ENCODE measurements at places on chromosomes 16 and 17. TPM values are rescaled to one million over a fixed set of nuclear protein-coding genes. Genes with fewer than 3 reads are reported as not detected.
A peak's percentile ranks its signal among the peaks of the same experiment; 100 is the strongest.

- DNase-seq: no peak
These were observed 306.3 kb downstream of the CNTNAP4 start for GRCh38 chr16:76583466-76583865.

- DNase-seq: no peak
These were observed at the start of gene KRT14 for GRCh38 chr17:41586863-41587495. TSS of gene KRT14 (minus strand) at chr17:41586895. CDS start at chr17:41586834, 61 bp downstream.

LRRC75A gene
- polyA plus RNA-seq: 3.9 TPM

DNA sequence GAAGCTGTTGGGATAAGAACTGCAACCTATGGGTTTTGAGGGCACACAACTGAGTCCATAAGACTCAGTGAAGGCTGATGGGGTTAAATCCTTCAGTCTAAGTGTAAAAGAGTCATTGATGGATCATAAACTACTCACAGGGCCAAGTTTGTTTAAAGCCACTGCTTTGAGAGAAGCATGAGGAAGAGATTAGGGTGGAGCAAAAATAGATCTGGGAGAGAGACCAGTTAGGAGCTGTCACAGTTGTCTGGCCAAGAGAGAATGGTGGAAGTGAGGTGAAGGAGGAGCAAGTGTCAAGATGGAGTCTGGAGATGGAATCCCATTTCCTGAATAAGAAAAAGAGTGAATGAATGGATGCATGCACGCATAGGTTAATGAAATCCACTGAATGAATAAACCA lies 379.1 kb upstream of the CDH11 start:
- DNase-seq: no peak

GRCh38 chr17:61058066-61058465 lies 341.6 kb upstream of the TBX2 start:
- DNase-seq: no peak

DNA sequence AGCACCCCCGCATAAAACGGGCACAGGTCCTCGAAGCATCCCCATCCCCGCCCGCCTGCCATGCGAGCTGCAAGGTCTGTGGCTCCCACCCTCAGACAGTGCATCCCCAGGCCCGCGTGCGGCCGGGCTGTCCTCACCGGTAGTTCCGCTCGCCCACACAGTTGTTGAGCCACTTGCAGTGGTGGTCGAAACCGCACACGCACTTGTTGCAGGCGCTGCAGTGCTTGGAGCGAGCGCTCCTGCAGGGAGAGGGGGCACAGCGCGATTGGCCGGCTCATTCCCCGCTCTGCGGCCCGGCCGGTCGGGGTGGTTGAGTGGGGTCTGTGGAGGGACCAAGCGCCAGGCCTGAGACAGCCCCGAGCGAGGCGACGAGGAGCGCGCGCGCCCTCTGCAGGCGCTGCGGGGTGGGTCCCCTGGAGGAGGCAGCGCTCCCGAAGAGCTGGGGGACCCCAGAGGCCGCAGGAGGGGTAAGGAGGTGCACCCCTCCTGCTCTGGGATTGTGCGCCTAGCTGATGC lies 6.0 kb upstream of the TPPP3 start:
- DNase-seq: peak; percentile 59

GRCh38 chr17:79613195-79613772 lies 2.4 kb upstream of the RBFOX3 start:
- DNase-seq: no peak

GRCh38 chr17:30858556-30859250 lies 26.9 kb downstream of the ATAD5 start:
- no peak for DNase-seq

DNA sequence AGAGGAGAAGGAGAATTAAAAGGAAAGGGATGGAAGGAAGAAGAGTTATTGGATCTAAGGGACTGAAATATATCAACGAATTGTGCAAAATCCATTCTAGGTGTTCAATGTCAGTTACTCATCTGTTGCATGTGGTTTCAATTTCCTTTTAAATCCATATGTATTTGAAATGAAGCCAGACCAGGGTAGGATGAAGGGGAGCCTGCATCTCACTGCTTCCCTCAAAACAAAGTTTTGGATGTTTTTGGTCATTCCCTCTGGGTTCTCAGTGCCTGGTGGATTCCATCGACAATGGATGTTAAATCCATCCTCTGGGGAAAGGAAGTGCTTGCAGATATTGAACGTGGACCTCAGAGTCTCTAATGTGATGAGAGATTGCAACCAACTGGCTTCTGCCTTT lies 103.5 kb upstream of the XYLT1 start:
- no peak for DNase-seq

DNA sequence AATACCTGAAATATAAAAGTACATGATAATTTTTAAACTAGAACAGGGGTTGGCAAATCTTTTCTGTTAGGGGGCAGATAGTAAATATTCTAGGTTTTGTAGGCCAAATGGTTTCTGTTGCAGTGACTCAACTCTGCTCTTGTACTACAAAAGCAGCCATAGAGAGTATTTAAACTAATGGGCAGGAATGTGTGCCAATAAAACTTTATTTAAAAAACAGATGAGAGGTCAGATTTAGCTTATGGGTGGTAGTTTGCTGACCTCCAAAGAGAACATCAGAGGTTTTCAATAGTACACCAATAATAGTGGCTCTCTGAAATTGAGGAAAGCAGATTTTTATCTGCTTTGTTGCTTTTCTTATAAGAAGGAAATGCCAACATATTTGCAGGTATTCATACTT lies 15.2 kb upstream of the FAM20A start:
- no peak for DNase-seq

TERB1 gene
- 0.12 TPM for polyA plus RNA-seq

DNA sequence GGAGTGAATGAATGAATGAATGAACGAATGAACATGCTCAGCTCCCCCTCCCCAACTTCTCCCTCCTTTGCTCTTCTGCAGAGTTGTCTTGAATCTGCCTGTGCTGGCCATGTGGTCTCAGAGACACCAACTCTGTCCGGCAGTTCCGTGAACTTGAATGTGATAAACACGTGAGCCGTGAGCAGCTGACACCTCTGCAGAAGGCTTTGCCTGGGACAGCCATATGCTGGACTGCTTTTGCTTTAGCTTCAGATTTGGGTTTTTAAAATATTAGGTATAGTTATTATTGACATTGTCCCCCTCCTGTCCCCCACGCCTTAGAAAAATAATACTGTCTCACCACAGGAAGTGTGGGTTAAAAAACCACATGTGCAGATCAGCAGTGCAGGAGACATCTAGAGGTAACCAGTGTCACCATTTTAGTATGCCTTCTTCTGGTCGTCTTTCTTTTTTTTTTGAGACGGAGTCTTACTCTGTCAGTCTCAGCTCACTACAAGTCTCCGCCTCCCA lies 83.8 kb downstream of the ABCC1 start:
- no peak for DNase-seq

DNA sequence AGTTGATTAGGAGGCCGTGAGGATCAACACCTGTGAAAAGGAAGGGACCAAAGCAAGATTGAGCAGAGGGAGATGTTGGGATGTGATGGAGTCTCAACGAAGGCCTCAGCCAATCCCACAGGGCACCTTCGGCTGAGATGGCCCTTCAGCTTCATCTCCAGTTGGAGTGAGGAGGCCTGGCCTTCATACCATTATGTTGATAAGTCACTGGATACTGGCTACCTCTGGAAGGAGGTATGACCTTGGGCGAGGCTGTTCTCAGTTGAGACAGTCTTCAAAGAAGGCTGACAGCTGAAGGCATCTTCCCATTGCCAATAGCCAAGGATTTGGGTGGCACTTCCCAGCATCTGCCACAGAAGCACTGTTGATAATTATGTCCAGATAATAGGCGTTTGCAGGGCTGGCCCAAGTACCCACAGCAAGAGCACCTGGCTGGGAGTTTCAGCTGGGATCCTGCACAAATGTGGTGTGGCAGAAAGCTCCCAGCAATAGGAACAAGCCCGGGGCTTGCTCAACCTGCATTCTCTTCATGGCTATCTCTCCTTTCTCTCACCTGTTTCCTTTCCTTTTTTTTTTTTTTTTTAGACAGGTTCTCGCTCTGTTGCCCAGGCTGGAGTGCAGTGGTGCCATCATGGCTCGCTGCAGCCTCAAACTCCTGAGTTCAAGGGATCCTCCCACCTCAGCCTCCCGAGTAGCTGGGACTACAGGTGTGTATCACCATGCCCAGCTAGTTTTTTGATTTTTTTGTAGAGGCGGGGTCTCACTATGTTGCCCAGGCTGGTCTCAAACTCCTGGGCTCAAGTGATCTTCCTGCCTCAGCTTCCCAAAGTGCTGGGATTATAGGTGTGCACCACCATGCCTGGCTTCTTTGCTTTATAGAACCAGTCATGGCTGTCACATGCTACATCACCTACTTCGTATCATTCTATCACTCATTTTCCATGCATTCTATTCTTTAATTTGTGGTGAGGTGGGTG lies 18.2 kb upstream of the MAP3K14 start:
- no peak for DNase-seq

- no peak for DNase-seq
These were observed 12.2 kb downstream of the PIK3R5 start for GRCh38 chr17:8953156-8953885.

DNA sequence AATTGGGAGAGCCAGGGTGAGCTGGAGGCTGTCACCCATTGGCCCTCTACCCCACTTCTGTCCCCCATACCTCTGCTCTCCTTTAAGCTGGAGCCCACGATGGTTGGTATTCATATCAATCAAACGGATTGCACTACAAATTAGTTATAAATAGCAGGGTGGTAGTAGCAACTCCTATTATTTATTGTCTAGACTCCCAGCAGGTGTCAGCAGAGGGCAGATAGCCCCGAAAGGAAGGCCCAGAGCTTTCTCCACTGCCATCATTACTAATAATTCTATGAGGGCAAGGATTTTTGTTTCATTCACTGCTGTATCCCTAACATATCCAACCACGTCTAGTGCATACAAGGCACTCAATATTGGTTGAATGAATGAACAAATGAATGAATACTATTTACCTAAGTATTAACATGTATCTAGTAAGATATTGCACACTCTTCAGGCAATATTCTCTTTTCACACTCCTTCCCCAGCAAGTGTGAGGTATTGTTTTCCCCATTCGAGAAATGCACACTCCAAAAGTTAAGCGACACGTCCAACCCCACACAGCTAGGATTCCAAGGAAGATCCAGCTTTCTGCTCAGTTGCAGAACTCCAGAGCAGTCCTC lies 6.3 kb downstream of the C17orf50 start:
- DNase-seq: no peak

- DNase-seq: peak; percentile 85
These were observed at the start of gene CIAO2B for GRCh38 chr16:66934138-66934838. TSS of gene CIAO2B (minus strand) at chr16:66934402. CDS start at chr16:66934364, 38 bp downstream.

FOXF1 gene
- not detected for polyA plus RNA-seq

- no peak for DNase-seq
These were observed 28.8 kb downstream of the MAP2K3 start for GRCh38 chr17:21313320-21313719.

- no peak for DNase-seq
These were observed 127.3 kb downstream of the KATNIP start for GRCh38 chr16:27677263-27677662.

GRCh38 chr17:36980280-36980761 lies 31.6 kb downstream of the AATF start:
- no peak for DNase-seq

DNA sequence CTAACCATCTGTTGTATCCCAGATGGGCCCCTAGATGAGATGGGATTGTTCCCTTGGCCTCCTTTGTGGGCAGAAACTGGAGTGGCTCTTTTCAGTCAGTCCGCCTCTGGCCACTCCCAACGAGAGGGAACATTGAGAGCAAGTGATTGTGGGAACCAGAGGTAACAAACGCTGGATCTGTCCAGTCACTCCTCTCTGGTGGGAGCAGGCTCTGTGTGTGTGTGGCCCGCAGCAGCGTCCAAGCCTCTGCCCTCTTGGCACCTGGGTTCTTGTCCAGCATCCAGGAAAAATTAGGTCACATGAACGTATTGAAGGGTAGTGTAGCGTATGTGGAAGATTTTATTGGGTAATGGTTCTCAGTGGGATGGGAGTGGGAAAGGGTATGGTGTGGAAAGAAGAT lies 101.9 kb upstream of the COX10 start:
- no peak for DNase-seq

GRCh38 chr17:40318830-40319391 lies 9.9 kb downstream of the RARA start:
- DNase-seq: no peak

DNA sequence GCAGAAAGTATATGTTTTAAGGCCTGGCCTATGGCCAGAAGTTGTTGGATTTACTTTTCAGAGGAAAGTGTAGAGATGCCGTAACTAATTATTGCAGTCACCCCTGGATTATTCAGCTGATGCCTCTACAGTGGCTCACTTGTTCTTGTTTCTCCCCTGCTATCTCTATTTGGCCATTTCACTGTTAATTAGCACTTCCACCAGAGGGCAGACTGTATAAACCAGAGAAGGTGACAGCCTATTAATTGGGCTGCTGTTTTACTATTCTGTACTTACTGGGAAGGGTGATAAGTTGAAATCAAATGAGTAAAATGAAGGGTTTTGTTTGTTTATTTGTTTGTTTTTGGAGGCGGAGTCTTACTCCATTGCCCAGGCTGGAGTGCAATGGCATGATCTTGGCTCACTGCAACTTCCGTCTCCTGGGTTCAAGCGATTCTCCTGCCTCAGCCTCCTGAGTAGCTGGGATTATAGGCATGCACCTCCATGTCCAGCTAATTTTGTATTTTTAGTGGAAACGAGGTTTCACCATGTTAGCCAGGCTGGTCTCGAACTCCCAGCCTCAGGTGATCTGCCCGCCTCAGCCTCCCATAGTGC lies 66.0 kb downstream of the CDK12 start:
- no peak for DNase-seq

DNA sequence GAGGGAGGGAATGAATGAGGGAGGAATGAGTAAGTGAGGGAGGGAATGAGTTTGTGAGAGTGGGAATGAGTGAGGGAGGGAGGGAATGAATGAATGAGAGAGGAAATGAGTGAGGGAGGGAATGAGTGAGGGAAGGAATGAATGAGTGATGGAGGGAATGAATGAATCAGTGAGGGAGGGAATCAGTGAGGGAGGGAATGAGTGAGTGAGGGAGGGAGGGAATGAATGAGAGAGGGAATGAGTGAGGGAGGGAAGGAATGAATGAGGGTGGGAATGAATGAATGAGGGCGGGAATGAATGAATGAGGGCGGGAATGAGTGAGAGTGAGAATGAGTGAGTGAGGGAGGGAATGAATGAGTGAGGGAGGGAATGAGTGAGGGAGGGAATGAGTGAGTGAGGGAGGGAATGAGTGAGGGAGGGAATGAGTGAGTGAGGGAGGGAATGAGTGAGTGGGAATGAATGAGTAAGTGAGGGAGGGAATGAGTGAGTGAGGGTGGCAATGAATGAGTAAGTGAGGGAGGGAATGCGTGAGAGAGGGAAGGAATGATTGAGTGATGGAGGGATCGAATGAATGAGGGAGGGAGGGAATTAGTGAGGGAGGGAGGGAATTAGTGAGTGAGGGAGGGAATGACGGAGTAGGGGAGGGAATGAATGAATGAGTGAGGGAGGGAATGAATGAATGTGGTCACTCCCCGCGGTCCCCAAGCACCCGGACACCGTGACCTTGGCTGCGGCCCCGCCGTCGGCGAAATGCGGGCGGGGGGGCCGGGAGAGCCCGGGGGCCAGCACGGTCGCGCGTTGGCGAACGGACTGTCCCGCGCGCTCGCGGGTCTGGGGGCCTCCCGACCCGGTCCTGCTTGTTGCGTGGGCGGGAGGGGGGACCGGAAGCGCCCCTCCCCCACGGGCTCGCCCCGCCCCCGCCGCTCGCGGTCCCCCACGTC lies 1.1 kb upstream of the UBE2I start:
- no peak for DNase-seq

GRCh38 chr16:85304337-85304736 lies 192.1 kb upstream of the CIBAR2 start:
- no peak for DNase-seq
